Islet precursor cell (in vitro differentiated cells): ENCODE measurements at places on chromosomes 11 and 22.

- no peak for DNase-seq
Measured at GRCh38 chr11:39586036-39586435, 1873.4 kb downstream of the LRRC4C start.

DNA sequence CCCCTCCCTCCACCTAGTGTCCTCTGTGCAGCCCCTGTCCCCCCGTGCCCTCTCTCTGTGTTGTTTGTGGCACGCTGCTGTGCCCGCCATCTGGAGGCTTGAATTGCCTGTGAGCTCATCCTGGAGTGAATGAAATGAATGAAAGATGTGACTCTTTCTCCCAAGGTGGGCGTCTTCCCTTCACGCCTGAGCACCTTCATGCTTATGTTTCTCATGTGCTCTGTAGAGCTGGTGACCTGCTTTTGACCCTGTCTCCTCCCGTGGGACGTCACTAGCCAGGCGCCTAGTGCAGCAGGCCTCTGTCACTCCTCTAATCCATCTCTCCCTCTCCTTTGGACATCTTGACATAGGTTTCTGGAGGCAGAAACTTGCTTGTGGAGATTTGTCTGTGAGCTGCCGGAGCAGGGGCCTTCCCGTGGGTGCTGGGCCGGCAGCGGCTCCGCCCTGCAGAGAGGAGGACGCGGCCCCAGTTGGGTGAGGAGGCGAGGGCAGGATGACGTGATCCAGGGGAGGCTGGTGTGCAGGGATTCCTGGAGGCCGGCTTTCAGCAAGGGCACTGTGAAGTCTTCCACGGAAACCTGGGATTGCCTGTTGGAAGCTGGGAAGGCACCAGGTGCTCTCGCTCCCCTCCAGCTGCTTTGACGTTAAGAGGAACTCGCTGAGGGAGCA is 40.6 kb downstream of the MUC6 start:
- DNase-seq: no peak

- no peak for DNase-seq
Measured at GRCh38 chr11:44404301-44404700, 94.4 kb upstream of the ALX4 start.

DNA sequence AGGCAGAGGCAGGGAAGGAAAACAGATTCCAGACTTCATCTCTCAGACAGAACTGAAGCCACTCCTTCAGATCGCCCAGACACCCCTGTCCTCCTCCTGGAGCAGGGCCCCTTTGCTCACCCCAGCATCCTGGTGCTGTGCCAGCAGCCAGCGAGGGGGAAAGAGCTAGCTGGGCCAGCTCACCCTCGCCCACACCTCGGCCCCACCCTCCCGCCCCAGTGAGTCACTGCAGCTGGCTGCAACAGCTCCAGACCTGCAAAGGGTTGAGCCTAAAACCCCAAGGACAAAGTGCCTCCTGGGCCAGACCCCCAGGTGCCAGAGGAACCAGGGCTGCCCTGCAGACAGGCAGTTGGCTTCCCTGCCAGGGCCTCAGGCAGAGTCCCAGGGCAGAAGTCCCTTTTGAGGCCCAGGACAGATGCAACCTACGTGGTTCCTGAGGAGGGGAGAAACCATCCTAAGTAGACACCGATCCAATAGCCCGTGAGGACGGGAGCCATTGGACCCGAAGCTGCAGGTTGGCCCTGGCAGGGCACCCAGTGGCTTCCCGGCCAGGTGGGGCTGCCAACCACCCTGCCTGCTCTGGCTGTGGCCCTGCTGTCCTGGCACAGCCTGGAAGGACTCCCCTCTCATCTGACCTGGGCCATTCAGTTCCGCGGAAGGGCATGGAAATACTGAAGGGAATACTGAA is 7.2 kb downstream of the AHNAK start:
- DNase-seq: peak; percentile 71

- no peak for DNase-seq
Measured at GRCh38 chr11:59200423-59200746, 12.3 kb downstream of the MPEG1 start.

- DNase-seq: no peak
Measured at GRCh38 chr11:78829146-78829545, 254.5 kb upstream of the NARS2 start.

DNA sequence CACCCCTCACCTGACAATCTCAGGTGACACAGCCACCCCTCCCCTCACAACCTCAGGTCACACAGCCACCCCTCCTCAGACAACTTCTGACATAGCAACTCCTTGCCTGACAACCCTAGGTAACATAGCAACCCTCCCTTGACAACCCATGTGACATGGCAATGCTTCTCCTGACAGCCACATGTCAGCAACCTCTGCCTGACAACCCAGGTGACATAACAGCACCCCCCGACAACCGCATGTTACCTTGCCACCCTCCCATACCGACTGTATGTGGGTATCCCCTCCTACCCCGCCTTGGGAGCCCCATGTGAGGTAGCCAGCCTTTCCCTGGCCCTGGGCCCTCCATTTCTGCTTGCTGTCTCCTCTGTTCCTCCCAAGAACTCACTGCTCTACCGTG is 77.7 kb upstream of the B3GAT1 start:
- DNase-seq: no peak

- peak; percentile 78 for DNase-seq
Measured at GRCh38 chr11:72239313-72239848, 4.6 kb downstream of the PHOX2A start.

- no peak for DNase-seq
Measured at GRCh38 chr11:124193221-124194010, 10.3 kb downstream of the OR10D3 start.

DNA sequence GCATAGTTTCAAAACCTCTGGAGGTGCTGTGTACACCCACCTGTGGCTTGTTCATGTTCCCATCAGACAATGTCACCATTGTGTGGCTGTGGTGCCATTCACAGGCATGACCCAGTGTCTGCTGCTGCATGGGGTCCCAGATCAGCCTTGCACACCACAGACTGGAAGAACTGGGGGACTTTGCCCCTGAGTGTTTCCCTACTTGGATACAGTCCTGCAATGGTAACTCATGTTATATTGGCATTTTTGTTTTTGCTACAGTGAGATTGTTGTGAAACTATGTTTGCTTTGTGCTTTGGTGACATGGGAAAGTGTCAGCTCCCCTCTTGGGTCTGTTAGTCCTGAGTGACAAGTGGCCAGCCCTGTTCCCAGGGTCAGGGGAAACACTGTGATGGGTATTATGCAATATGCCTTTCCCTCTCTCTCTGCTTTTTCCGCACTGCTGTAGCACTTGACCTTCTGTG is 108.8 kb downstream of the NAV2 start:
- peak; percentile 47 for DNase-seq

DNA sequence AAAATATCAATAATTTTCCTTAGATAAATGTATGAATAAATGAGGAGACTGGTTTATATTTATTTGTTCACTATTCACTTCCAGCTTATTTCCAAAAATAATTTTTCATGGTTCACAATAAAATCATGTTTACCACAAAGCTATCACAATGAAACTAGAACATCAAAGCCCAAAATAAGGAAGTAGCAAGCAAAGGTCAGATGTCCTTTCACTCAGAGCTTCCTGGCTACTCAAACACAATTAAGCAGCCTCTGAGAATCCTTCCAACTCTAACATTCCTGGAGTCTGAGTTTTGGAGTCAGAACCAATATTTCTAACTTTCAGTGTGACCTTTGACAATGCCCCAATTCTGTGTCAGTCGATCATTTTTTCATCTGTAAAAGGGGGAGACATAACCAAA is 527.0 kb downstream of the SOX6 start:
- DNase-seq: no peak

DNA sequence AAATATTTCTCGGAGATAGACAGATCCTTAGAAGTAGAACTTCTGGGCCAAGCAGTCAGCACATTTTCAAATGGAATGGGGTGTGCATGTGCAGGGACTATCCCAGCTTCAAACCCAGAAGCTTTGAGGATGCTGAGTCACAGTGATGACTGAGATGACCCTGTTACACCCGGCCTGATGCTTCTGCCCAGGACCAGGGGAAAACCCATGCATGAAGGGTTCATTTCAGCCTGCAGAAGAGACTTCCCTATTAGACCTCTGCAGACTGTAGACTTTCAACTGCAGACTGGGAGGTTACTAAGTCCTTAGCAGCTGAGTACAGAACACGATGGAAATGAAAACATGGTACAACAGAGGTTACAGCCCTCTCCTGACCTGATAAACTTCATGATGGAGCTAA is 3.6 kb upstream of the OR2AT4 start:
- no peak for DNase-seq

DNA sequence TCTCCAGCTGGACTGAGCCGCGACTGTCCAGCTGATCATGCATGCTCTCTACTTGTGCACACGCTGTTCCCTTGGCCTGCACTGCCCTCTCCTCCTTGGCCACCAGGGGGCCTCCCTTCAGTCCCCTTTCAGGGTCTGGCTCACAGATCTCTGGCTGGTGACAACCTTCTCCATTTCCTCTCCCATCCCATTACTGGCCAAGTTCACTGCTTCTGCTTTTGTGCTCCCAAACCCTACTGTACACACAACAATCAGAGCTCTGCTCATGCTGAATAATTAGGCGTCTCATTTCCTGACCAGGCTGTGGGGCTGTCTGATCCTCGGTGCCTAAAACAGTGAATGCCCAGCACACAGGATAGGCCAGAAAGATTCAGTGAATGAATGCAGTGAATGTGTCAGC is 224.0 kb upstream of the NARS2 start:
- peak; percentile 89 for DNase-seq

DNA sequence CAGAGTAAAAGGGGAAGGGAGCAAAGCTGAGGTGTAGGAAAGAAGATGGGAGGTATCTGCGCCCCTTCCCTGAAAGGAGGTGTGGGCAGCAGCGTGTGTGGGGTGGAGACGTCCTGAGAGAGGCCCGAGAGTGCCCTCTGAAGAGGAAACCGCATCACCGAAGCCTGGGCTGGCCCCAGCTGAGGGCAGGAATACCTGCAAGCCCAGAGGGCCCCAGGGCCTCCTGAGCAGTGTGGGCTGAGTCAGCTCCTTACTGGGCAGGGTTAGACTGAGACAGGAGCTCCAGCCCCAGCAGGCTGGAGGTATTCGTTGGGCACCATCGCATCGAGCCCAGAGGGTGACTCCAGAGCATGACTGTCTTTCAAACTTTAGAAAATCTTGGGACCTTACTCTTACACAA is 534.0 kb upstream of the B3GAT1 start:
- DNase-seq: peak; percentile 84

GRCh38 chr11:110029714-110030113 is 63.5 kb upstream of the ZC3H12C start:
- DNase-seq: no peak

GRCh38 chr11:76803811-76804600 is 20.9 kb downstream of the TSKU start:
- DNase-seq: peak; percentile 19

- no peak for DNase-seq
Measured at GRCh38 chr11:62435846-62436660, 17.2 kb downstream of the SCGB1A1 start.

- no peak for DNase-seq
Measured at GRCh38 chr11:123344790-123345357, 85.2 kb upstream of the GRAMD1B start.

- no peak for DNase-seq
Measured at GRCh38 chr11:69049490-69049867, 747 bp downstream of the TPCN2 start.

- DNase-seq: peak; percentile 59
Measured at GRCh38 chr11:32487270-32487669, 51.9 kb upstream of the WT1 start.

DNA sequence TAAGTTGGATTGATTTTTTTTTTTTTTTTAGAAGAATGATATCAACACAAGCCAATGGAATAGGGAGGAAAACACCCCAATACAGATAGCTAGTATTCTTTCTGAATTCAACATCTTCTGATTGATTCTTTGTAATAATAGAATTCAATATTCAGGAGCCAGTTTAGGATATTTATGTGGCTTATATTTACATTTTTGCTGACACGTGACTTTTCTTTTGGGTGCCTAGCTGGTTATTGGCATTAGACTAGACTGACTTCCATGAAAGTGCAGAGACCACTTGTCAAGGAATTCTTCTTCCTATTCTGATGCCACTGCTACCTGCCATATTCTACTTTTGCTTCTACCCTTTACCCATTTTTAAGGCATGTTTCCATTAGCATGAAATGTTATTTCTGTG is 16.4 kb downstream of the TRIM44 start:
- DNase-seq: no peak

GRCh38 chr22:48907591-48907990 is 920.1 kb downstream of the BRD1 start:
- DNase-seq: peak; percentile 26

DNA sequence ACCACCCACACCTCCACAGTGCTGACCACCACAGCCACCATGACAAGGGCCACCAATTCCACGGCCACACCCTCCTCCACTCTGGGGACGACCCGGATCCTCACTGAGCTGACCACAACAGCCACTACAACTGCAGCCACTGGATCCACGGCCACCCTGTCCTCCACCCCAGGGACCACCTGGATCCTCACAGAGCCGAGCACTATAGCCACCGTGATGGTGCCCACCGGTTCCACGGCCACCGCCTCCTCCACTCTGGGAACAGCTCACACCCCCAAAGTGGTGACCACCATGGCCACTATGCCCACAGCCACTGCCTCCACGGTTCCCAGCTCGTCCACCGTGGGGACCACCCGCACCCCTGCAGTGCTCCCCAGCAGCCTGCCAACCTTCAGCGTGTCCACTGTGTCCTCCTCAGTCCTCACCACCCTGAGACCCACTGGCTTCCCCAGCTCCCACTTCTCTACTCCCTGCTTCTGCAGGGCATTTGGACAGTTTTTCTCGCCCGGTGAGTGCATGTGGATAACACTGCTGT is 28.4 kb downstream of the MUC5B start:
- no peak for DNase-seq

- DNase-seq: no peak
Measured at GRCh38 chr11:34757026-34757451, 136.1 kb downstream of the EHF start.

- DNase-seq: no peak
Measured at GRCh38 chr22:38732251-38732815, 23.5 kb downstream of the SUN2 start.

- DNase-seq: no peak
Measured at GRCh38 chr22:29937940-29938693, 55.1 kb downstream of the MTMR3 start.

- no peak for DNase-seq
Measured at GRCh38 chr11:4118107-4118506, 23.5 kb downstream of the RRM1 start.

DNA sequence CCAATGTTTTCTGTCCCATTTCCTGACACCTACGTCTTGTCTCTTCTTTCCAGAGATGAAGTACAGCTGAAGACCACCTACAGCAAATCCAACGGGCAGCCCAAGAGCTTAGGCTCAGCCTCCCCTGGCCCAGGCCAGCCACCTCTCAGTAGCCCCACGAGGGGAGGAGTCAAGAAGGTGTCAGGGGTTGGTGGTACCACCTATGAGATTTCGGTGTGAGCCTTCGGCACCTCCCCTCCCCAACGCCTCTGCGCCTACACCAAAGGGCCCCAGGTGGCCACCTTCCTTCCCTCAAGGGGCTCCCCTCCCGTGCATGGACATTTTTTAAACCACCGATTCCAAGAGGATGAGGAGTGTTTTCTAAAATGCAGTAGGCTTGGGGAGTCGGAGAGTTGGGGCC is 12.2 kb downstream of the MED19 start:
- no peak for DNase-seq

DNA sequence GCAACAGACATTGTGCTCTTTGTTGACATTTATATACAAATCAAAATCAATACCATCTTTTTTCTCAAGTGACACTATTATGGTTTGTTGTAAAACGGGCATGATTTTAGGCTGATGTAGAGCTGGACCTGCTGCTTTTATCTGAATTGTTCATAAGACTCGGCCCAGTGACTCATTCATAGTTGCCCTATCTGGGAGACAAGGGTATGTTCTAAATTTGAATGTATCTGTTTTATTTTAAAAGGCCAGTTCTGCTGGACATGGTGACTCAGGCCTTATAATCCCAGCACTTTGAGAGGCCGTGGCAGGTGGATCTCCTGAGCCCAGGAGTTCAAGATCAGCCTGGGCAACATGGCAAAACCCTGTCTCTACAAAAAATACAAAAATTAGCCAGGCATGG is 39.3 kb downstream of the CEP295 start:
- DNase-seq: no peak
